Activated T-cell treated with anti-CD3 and anti-CD28 coated beads, Interleukin-2, amount 50 U/mL, for 1 hour (primary cell): ENCODE measurements at places on chromosomes 1 and 21.

DNA sequence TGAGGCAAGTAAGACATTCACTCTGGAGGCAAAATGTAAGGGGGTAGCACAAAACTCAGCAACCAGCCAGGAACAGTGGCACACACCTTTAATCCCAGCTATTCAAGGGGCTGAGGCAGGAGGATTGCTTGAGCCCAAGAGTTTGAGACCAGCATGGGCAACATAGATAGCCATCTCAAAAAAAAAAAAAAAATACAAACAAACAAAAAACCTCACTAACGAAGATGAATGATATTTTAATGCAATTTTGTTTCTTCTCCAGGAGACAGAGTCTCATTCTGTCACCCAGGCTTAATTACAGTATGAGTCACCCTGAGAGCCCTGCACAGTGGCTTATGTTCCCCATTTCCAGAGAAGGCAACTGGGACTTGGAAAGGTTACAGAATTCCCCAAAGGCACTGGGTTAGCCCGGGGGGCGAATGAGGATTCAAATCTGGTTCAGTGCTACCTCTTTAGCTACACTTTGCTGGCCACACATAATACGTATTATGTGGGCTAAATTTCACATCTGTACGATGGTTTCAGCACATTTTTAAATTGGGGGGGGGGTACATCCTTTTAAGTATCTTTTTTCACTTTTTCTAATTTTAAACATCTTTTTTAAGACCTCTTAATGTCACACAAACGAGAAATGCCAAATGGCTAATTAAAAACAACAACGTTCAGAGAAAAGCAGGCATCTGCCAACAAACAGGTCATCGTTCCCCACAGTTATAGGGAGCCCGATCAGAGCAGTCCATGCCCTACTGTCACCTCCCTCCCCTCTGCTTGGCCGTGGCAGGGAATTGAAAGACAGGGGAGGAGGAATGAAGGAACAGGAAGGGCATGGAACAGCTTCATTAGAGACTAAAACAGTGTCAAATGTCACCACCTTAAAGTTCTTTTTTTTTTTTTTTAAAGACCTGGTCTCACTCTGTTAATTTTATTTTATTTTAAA lies 3.5 kb downstream of the CELA2A start:
- no peak for DNase-seq

GRCh38 chr1:158931055-158931737 lies at the start of gene PYHIN1:
PYHIN1 (plus strand) TSS chr1:158931552; CDS start chr1:158936911, 5,359 bp downstream.
- DNase-seq, result no peak

DNA sequence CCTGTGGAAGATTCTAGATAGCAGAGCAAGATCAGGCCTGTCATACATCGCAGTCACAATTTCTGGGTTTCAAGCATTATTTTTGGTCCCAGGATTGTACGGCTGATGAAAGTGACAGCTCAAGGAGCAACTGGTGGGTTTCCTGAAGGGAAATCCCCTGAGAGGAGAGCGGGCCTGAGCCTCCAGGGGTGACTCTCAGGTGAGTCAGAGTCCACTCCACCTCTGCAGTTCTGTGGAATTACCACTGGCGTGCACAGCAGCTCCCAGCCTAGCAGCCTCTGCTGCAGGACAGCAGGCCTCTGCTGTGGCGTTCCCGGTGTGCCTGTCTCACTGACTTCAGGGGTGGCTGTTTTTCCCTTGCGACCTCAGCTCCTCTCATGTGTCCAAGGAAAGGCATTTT lies 24.4 kb downstream of the SLC66A1 start:
- DNase-seq, result no peak

DNA sequence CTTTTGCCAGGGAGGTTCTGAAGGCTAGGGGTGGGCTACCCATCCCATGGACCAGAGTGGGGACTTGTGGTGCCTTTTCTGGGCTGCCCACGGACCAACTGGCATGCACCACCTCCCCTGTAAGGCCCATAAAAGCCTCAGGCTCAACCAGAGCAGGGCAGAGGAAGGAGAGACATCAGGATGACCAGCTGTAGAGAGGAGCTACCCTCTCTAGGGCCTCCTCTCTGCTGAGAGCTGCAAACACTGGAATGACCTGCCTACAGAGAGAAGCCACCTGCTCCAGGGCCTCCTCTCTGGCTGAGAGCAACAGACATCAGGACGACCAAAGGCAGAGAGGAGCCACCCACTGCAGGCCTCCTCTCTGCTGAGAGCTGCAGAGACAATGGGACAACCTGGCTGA lies 140.9 kb downstream of the EIF4G3 start:
- no peak for DNase-seq

DNA sequence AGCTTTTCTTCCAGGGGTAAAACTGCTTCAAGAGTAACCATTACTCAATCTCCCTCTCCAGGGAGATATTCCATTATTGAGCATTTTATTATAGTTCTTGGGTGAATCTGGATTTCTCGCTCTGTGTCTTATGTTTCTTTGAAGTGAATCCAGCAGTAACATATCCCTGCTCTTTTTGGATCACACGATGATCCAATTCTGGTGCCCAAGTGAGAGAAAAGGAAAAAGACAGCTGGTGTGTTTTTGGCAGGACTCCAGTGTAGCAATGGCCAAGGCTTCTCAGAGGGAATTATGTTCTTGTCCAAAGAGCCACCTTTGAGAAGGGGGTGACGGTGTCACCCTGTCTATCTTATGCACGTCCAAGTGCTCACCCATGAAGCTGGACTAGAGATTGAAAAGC lies 140.3 kb upstream of the ERRFI1 start:
- DNase-seq, result no peak
